Breast epithelium (tissue), 4 donors: ENCODE measurements at places on chromosomes 7 and 10. TPM values are rescaled to one million over a fixed set of nuclear protein-coding genes. Genes with fewer than 3 reads are reported as not detected.

- DNase-seq = no peak
These were observed 4.4 kb downstream of the TACR2 start for GRCh38 chr10:69412232-69412790.

- DNase-seq = no peak
These were observed 86.3 kb downstream of the RNF216 start for GRCh38 chr7:5694912-5695726.

GRCh38 chr7:22631730-22632129, 95.3 kb upstream of the IL6 start:
- DNase-seq = no peak

- no peak for DNase-seq
These were observed 73.6 kb downstream of the OTUD1 start for GRCh38 chr10:23512355-23513058.

DNA sequence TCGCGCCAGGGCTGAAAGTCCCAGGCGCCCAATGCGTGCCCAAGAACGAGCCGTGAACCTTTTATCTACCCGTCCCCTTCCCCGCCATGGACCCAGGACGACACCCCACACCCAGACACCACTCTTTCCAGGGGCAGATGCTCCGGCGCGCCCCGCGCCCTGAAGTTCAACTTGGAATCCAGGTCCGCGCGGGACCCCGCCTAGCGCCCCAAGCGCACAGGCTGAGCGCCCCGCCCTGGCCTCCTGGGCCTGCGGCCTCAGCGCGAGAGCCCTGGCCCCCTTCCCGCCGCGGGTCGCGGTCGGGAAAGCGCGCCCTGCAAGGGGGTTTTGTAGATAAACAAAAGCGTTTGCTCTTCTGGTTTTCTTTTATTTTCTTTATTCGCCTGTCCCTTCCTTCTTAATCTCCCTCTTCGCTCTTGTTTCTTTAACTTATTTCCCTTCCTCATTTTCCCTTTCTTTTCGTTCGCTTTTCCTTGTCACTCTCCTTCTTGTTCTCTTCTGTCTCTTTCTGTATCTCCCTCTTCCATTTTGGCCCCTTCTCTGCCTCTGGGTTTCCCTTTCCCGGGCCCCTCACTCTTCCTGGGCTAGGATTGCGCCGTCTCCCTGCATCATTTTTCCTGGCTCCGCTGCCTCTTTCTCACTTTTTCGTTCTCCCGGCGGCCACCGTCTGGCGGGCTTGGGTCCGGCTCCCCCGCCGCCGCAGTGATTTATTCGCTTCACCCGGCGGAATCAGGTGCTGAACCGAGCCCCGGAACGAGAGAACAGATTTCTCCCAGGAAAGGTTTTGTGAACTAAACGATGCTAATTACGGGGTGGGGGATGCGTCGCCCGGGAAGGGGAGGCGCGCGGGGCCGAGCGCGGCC, 15.3 kb upstream of the PAX2 start:
- no peak for DNase-seq

- no peak for DNase-seq
These were observed 31.1 kb upstream of the RHBDD2 start for GRCh38 chr7:75847707-75848106.

GRCh38 chr10:31596765-31597164, 277.7 kb downstream of the ZEB1 start:
- no peak for DNase-seq

GRCh38 chr10:75967491-75967890, 536.1 kb downstream of the LRMDA start:
- no peak for DNase-seq

- no peak for DNase-seq
These were observed 590.4 kb downstream of the PHTF2 start for GRCh38 chr7:78389022-78389421.

GRCh38 chr7:1591876-1592275, 22.0 kb upstream of the PSMG3 start:
- no peak for DNase-seq

DNA sequence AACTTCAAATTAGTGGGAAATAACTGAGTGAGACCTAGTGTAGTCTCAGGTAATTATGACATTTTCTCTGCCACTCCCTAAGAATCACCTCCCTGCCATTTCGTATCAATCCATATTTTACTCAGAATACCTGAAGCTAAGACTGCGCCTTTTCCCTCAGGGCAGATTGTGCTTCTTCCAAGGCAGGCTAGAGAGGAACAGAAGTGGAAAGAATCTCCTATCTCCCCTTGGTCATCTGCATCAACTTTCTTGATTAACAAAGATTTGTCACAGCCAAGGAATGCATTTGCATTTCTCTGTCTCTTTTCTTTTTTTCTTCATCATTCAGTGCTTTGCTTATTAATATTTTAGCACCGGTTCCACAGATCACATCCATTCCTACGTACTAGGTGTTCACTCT, 119.1 kb downstream of the PTPRZ1 start:
- no peak for DNase-seq

DNA sequence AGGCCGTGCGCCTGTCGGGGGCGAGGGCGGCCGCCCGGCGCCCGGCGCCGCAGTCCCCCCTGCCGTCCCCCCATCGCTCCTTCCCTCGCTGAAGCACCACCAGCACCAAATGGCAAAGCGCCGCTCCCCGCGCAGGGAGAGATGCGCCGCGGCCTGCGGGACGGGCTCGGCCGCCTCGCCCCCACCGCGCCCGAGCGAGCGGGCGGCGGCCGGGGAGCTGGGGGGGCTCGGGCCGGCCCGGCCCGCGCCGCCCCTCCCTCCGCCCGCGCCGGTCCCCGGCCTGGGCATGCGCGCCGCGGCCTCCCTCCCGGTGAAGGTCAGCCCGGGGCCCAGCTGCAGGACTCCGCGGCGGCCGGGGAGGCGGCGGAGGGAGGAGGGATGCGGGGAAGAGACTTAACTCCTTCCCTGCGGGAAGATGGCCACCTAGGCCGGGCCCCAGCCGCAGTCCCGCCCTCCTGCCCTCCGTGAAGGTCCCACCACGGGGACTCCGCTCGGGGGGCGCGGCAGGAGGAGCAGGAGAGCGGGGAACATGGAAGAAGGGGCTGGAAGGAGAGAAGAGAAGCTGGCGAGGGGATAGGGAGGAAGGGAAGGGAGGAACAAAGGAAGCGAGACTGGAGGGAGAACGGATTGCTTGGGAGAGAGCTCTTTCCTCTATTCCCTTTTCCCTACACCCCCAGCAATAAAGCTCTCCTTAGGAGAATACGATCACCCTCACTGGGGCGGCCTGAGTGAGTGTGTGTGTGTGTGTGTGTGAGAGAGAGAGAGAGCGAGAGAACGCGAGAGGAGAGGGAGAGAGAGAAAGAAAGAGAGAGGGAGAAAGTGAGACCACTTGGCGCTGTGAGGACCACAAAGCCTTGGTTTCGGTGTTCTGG, 3.4 kb upstream of the SMARCD3 start:
- DNase-seq = no peak

DNA sequence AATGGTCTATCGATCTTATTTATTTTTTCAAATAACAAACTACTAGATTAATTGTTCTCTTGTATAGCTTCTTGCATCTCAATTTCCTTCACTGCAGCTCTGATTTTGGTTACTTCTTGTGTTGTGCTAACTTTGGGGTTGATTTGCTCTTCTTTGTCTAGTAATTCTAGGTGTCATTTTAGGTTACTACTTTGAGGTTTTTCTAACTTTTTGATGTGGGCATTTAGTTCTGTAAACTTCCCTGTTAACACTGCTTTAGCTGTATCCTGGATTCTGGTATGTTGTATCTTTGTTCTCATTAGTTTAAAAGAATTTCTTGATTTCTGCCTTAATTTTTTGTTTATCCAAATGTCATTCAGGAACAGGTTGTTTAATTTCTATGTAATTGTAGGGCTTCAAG, 1188.0 kb downstream of the DNAJB9 start:
- DNase-seq = no peak

GRCh38 chr10:95861386-95861785, 46.4 kb upstream of the CC2D2B start:
- no peak for DNase-seq

- no peak for DNase-seq
These were observed 4.9 kb downstream of the DLX5 start for GRCh38 chr7:97019710-97020225.

GRCh38 chr10:62534031-62534430, 159.9 kb downstream of the ZNF365 start:
- DNase-seq = no peak

DNA sequence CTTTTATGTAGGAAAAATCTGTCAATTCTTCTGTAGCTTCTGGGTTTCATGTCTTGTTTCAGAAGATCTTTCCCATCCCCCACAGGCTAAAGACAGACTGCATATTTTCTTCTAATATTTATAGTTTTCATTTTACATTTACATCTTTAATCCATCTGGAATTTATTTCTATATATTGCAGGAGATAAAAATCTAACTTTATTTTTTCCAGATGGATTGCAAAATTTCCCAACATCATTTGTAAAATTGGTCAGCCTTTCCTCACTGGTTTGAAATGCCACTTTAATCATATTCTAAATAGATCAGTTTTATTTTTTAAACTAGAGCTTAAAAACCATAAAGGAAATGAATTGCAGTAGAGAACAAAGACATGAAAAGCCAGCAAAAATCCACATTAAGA, 46.9 kb downstream of the TMEM26 start:
- no peak for DNase-seq

GRCh38 chr7:107867858-107868466, 23.0 kb upstream of the DLD start:
- no peak for DNase-seq

DNA sequence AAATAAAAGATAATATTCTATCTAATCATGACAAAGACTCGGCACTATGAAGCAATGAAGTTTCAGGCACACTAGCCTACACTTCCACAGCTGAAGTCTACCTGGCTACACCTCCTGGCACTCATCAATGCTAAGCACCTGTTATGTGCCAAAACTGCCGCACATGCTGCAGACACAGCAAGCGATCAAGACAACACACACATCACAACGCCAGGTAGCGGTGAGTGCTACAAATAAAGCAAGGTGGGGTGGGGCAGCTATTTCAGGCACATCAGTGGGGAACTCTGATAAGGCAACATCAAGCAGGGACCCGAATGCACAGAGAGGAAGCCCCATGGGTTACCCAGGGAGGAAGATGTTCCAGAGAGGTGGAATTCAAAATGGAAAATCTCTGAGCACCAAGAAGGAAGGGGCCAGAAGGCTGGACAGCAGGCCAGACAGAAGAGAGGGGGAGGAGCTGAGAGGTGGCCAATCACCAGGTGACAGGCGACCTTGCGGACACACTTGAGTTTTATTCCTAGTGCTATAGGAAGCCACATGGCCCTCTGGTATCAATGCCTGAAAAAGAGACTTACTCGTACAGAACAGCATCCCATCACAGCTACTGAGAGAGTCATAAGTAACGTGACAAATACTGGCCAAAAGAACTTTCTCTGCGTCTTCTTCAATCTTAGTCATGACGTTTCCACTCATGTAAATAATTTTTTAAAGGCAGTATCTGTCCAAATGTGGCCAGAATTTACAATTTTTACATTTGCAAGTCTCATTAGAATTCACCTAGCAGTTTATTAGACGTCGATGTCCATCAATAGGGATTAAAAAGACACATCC, 8.0 kb downstream of the PSAP start:
- DNase-seq = no peak

- DNase-seq = no peak
These were observed 1.2 kb downstream of the MLXIPL start for GRCh38 chr7:73622909-73623797.

- DNase-seq = no peak
These were observed 192.7 kb downstream of the SEC23IP start for GRCh38 chr10:120085096-120085796.

GRCh38 chr7:5423976-5424748, 528 bp upstream of the TNRC18 start:
- peak; percentile 96 for DNase-seq

DNA sequence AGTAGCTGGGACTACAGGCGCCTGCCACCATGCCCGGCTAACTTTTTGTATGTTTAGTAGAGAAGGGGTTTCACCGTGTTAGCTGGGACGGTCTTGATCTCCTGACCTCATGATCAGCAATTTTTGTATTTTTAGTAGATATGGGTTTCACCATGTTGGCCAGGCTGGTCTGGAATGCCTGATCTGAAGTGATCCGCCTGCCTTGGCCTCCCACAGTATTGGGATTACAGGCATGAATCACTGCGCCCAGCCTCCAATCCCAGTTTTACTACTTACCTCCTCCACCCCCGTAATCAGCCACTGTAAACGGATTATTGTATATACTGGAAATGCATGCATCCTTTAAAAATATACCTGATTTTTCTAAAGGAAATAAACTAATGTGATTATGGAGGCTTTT, 35.1 kb upstream of the MTPN start:
- no peak for DNase-seq

DNA sequence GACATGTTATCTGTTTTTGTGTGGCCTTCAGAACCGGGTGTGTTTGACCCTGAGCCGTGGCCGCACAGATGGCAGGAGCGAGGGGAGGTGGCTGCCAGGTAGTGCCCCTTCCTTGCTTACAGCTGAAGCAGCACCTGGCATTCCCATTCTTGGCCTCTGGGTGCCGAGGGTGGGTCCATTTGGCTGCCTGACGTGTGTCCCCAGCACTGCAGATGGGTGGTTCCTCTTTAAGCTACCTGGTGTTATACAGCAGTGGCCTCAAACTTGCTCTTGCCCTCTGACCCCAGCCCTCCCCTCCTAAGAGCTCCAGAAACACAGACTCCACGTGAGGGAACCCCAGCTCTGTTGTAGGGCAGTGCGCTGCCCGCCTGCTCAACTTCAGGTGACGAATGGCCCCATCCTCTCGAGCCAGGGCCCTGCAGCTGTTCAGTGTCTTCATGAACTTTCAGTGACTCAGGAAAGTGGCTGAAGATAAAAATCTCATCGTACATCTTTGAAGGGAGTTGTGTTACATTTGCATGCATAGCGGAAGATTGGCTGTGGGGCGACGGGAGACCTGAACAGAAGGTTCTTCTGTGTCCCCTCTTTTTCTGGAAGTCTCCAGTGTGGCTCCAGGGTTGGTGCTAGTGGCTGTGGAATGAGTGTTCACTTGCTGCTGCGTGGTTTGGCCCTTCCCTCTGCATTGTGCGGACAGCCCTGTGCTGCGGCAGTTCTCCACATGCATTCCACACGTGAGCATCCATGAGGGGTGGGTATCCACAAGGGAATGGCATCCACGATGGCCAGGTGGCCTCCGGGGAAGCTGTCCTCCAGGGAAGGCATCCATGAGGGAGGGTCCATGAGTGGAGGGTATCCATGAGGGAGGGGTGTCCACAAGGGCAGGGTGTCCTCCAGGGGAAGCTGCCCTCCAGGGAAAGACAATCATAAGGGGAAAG, 91.6 kb downstream of the INPP5A start:
- no peak for DNase-seq

- no peak for DNase-seq
These were observed 1.2 kb upstream of the TBRG4 start for GRCh38 chr7:45112648-45113047.

DNA sequence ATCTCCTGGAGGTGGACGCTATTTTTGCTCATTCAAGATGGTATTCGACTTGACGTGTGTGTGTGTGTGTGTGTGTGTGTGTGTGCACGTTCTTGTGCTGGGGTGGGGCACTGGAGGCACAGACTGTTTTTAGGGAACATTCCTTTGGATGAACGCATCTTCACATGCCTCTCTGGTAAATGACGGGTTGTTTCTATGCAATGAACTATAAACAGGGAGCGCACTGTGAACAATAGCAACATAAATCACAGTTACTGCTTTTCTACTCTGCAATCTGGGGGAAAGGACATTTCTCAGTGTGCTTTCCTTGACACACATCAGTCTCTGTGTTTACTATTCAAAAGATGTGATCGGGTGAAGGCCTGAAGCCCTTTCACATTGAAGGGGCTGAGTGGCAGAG, 120.1 kb upstream of the PITRM1 start:
- DNase-seq = no peak

The GPRIN2 gene
- not detected for total RNA-seq

The PON1 gene
- 0.66 TPM for total RNA-seq

The MYPN gene
- not detected for total RNA-seq

The SPDYE2B gene
- total RNA-seq = not detected

The SPDYE18 gene
- 1.6 TPM for total RNA-seq

The PFKP gene
- total RNA-seq = 37.0 TPM

The GNGT1 gene
- not detected for total RNA-seq

The NCF1 gene
- total RNA-seq = 6.1 TPM

The GSTO1 gene
- 82.4 TPM for total RNA-seq
